Activated naive CD8-positive, alpha-beta T cell treated with anti-CD3 and anti-CD28 coated beads, Interleukin-2, amount 50 U/mL, for 24 hours (primary cell): ENCODE measurements at places on chromosomes 12 and 14.
A peak's percentile ranks its signal among the peaks of the same experiment; 100 is the strongest.

- DNase-seq: no peak
Observed at GRCh38 chr12:14849661-14850060, 6.3 kb upstream of the ART4 start.

GRCh38 chr14:31560759-31561154 is 447 bp upstream of the NUBPL start:
- DNase-seq: no peak

GRCh38 chr12:82688035-82688501 is 1.4 kb downstream of the TMTC2 start:
- no peak for DNase-seq

DNA sequence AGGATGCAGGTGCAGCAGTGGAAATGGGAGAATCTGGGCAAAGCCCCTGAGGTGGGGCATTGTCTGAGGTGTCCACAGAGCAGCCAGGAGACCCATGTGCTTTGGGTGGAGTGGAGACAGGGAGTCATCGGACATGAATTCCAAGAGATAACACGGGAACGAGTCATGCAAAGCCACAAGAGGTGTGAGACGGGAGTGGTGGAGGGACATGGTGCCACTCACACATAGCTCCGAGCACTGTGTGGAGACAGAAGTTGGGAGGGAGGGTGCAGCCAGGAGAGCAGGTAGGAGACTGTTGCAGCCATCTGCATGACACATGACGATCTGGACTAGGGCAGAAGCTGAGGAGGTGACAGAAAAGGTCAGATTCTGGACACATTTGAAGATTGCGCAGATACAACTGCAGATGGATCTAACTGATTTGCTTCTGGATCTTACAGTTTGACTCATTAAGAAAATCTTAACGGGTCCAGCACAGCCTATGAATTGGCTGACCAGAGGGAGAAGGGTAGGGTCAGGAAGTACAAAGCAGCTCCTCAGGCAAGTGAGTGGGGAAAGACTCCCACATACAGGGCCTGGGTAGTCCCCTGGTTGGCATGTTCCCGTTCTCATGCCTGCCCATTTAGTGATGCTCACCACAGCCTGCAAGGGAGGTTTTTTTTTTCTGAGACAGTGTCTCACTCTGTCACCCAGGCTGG is 379.8 kb downstream of the FUT8 start:
- no peak for DNase-seq

DNA sequence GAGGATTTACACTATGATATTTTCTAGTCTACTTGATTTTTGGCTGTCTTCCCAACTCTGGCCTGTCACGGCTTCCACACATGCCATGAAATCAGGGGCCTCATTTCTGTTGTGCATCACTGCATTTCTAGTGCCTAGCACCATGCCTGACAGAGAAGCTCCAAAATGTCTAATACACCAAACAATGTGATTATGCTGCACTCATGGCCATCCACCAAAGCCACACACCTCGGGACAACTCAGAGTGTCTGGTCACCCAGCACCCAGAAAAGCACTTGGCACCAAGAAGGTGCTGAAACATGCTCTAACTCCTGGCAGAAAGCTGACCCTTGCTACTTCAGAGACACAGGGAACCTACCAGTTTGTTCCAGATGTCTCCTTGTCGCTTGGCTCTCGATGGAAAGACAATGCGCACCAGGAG is 11.3 kb downstream of the GCN1 start:
- no peak for DNase-seq

- DNase-seq: no peak
Observed at GRCh38 chr12:116582610-116583009, 23.4 kb downstream of the MAP1LC3B2 start.

GRCh38 chr14:104112113-104112505 is 26.3 kb upstream of the KIF26A start:
- no peak for DNase-seq

GRCh38 chr14:64294672-64295413 is 672 bp upstream of the ESR2 start:
- DNase-seq: peak; percentile 95

DNA sequence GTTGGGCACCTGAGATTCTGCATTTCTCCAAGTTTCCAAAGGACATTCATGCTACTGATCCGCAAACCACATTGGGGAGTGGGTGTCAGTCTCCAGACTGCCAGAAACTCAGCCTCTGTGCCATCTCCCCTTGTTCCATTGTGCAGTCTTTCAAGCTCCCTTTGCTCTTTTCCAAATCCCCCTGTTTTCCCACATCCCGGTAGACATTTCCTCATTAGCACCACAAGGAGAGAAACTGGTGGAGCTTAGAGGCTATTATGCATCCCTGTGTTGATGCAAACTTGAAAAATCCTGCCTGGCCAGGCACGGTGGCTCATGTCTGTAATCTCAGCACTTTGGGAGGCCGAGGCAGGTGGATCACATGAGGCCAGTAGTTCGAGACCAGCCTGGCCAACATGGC is 10.7 kb downstream of the CCDC63 start:
- no peak for DNase-seq

GRCh38 chr14:90603336-90603735 is 206.5 kb downstream of the CALM1 start:
- no peak for DNase-seq

DNA sequence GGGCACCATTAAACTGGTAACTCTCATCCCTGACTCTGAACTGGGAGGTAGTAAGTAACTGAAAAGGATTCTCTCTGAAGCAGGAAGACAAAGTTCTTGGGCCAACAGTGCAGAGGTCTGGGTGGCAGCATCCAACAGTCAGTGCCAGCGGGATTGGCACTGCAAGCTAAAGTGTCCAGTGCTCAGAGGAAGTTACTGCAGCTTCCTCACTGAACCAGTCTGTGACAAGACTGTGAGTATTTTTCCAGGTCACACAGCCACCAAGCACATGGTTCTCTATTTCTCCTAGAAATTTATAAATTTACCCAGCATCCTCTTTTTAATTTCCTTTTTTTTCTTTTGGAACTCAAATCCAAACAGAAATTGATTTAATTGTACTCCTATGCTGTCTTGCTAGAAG is 81.6 kb upstream of the FAR2 start:
- DNase-seq: no peak

GRCh38 chr12:113826805-113827538 is 139.2 kb downstream of the RBM19 start:
- no peak for DNase-seq

DNA sequence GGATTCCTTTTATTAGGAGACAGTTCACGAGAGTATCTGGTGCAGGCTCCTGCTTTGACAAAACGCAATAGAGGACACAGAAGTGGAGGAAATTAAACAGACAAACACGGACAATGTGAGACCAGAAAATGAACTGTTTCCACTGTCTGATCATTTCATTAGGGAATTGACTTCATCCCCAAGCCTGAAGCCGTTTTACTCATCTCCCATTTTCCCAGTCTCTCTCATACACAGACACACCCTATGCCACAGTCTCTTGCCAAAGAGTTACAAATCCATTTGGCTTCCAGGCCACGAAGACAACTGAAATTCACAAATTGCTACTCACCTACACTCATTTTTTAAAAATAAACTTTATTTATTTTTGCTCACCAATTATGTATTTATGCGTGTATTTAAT is 1087.8 kb upstream of the TMEM132C start:
- no peak for DNase-seq

DNA sequence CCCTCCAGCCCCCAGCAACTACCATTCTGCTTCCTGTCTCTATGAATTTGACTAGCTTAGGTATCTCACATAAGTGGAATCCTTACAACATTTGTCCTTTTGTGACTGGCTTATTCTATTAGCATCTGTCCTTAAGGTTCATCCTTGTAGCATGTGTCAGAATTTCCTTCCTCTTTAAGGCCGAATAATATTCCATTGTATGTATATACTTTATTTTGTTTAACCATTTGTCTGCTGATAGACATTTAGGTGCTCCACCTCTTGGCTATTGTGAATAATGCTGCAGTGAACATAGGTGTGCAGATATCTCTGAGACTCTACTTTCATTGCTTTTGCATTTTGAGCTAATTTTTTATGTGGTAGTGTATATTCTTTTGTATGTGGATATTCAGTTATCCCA is 75.7 kb downstream of the SPATS2 start:
- no peak for DNase-seq

DNA sequence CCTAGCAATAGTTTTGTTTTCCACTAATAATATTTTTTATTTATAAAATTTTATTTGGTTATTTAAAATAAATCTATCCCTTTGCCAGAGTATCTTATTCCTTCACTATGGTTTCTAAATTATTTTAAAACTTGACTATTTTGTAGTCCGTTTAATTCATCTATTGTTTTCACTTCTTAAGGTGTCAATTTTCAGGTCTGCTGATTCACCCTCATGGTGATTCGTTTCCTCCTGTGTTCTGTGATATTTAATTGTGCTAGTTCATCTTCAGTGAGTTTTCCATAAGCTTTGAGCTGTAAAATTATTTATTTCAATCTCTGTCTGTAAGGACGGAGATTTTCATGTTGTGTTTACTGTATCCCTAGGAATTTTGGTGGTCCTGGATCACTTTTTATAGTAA is 70.6 kb downstream of the SNAPC1 start:
- no peak for DNase-seq

DNA sequence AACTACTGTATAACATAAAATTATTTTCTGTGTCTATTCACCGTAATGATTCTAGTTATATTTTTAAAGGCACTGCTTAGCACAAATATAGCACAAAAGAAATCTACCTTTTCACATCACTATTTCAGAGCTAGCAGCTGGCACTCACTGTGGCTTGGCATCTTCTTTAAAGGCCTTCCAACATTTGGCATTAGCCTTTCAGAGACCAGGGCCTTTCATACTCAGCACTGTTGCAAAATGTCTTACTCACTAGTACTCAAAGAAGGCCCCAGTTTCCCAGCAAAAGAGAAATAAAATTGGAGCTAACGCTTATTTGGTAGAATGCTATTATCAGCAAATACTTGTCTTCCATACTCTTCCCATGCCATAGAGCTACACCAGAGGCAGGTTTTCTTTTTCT is 238.4 kb downstream of the MED13L start:
- no peak for DNase-seq

GRCh38 chr14:102759456-102760187 is 17.6 kb upstream of the TRAF3 start:
- DNase-seq: no peak

GRCh38 chr14:71554959-71555612 is 377.1 kb upstream of the RGS6 start:
- no peak for DNase-seq

DNA sequence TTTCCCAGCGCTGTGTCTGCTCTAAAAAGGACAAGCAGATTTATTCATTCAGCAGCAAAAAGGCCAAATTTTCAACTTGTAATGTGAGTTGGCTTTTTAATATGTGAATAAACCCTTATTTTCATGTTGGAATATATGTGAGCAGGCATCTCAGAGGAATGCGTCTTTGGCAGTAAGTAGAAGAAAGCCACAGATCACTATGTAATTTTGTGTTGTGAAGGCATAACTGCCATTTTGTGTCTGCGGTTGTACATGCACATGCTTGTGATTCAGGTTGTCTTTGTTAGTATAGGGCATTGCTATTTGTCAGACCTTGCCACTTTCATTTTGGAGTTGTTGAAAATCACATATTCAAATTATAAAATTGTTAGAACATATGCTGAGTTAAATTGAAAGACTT is 398.8 kb upstream of the RGS6 start:
- no peak for DNase-seq

DNA sequence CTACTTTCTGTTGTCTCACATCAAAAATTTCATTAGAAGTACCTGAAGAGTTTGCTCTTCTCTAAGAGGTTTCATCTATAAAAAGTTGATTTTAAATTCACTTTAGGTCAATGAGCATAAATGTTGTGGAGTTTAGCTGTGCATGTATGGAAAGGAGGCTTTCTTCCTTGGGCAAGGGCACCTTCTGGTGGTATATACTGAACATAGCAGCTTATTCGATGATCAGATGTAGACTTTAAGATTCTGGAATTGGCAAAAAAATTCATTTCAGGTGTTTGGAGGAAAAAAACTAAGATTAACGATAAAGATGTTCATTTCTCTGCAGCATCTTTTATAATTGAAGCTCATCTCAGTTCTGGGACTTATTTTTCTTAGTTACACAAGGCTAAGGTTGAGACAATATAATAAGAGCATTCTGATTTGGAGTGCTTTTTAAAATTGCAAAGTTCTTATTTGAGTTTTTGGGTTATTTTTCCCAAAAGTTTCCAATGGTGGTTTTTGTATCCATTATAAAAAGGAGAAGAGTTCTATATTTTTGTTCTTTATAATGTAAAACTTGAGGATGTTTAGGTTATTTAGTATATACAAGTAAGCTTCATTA is 46.8 kb downstream of the TMEM117 start:
- DNase-seq: no peak

DNA sequence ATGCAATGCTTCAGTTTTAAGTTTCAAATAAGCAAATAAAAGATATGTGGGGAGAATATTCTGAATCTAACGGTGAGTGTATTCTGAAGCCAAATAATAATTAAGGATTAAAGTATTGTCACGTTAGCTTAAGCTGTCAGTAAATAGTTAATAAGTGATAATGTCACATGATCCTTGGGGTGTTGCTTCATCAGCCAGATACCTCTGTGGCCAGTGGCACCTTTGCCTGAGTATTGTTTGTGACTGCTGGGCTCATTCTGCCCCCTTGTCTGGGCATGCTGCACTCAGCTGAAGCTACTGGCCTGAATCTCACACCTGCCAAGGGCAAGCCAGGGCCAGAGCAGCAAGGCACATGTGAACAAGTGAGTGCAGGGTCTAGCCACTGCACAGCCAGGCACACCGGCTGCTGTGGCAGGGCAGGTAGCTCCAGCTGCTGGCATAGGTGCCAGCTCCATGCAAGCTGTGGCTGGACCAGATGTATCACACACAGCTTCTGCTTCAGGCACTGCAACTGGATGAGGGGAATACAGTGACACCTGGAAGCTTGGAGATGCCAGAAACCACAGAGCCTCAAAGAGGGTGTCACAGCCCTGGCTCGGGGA is 739.7 kb downstream of the SLC6A15 start:
- DNase-seq: no peak

- no peak for DNase-seq
Observed at GRCh38 chr12:43836475-43836989, 651 bp downstream of the TMEM117 start.

GRCh38 chr12:16437281-16437816 is 89.9 kb downstream of the MGST1 start:
- no peak for DNase-seq

- DNase-seq: no peak
Observed at GRCh38 chr12:75354011-75354410, 19.5 kb downstream of the GLIPR1L1 start.

DNA sequence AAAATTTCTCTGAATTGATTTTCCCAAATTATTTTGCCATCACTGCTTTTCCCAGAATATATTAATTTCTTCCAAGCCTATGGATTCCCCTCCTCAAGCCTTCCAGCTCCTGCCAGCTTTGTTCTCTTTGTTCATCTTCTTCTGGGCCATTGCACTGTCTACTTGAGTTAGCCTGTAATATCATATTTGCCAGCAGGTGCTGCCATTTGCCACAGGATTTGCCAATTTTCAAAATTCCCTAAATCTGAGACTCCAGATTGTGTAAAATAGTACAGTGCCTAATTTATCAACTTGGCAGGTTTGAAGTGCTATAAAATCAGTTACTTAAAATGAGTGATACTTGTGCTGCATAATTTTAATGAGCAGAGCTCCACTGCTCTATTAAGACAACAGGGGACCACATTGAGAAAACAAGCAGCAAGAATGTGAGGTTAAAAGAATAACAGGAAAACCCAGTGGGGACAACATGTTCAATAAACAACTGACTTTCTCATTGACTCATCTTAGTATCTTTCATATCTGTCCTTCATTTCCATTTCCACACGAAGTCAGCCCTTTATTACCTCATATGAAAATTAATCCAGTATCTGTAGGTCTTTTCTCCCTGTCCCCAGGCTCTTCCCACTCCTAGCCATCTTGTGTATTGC is 84.6 kb upstream of the CCDC196 start:
- no peak for DNase-seq
